T-helper 1 cell (primary cell): ENCODE measurements at places on chromosomes 6 and 20.

DNA sequence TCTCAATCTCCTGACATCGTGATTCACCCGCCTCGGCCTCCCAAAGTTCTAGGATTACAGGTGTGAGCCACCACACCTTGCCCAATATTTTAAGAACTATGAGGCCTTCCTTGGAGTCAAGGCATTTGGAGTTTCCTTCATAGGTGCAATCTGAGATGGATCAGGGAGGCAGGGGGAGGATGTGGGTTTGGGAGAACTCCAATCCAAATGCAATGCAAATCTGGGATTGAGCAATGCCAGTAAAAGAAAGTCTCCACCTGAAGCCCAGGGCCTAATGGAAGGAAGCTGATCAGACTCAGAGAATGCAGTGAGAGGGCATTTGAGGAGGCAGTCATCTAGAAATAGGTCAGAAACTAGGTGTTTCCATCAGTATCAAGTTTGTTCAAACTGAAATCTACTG is 21.2 kb downstream of the RSPH3 start:
- DNase-seq: no peak

- no peak for DNase-seq
Measured at GRCh38 chr6:114121913-114122662, 151.1 kb upstream of the HDAC2 start.

GRCh38 chr20:19368351-19368750 is 155.9 kb downstream of the SLC24A3 start:
- no peak for DNase-seq

GRCh38 chr6:132161283-132161682 is 210.1 kb upstream of the CCN2 start:
- DNase-seq: no peak

DNA sequence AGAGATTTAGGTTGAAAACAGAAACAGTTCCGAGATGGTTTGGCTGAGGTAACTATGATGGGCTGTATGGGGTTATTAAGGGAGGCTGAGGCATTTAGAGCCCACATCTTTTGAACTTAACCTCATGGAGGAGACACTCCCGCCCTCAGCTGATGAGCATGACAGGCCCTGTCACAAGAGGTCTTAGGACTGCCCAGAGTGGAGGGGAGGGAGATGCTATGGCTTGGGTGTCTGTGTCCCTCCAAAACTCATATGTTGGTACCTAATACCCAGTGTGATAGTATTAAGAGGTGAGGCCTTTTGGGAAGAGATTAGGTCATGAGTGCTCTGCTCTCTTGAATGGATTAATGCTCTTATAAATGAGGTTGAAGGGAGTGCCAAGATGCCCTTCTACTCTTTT is 126.6 kb downstream of the CDC5L start:
- DNase-seq: no peak

DNA sequence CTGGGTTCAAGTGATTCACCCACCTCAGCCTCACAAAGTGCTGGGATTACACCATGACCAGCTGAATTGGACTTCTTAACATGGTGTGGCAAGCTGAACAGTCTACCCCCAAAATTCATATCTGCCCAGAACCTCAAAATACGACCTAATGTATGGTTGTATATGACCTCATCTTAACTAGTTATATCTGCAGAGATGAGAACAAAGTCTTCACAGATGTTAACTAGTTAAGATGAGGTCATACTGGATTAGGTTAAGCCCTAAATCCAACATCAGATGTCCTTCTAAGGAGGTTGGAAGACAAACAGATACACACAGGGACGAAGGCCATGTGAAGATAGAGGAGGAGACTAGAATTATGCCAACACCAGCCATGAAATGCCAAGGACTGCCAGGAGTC is 102.5 kb downstream of the JPH2 start:
- DNase-seq: no peak

GRCh38 chr6:159677506-159678165 is 15.4 kb downstream of the SOD2 start:
- no peak for DNase-seq

GRCh38 chr6:126051791-126052190 is 65.5 kb downstream of the TRMT11 start:
- DNase-seq: no peak

GRCh38 chr20:17223553-17223952 is 3.3 kb upstream of the PCSK2 start:
- no peak for DNase-seq

DNA sequence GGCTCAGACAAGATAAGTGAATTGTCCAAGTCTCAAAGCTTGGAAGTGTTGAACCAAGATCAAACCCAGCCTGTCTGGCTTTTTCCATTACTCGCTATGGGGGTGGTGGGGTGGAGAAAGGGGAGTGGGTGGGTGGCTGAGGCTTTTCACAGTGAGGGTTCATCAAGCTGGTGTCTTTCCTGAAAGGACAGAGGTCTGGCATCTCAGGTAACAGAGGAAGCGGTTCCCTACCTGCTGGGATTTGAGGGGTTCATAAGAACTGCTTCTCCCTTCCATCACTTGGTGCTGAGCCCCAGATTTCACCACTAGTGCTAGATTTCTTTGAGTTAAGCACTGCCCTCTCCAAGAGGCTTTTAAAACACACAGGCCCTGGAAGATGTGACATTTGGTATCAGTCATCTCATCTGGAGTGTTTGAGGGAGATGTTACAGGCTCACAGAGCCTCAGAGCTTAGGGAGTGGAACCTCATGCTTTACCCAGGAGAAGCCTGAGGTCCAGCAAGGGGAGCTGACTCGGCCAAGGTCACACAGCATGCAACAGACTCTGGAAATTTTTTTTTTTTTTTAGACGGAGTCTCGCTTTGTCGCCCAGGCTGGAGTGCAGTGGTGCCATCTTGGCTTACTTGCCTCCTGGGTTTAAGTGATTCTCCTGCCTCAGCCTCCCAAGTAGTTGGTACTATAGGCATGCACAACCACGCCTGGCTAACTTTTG is 6.0 kb upstream of the VEGFA start:
- no peak for DNase-seq

DNA sequence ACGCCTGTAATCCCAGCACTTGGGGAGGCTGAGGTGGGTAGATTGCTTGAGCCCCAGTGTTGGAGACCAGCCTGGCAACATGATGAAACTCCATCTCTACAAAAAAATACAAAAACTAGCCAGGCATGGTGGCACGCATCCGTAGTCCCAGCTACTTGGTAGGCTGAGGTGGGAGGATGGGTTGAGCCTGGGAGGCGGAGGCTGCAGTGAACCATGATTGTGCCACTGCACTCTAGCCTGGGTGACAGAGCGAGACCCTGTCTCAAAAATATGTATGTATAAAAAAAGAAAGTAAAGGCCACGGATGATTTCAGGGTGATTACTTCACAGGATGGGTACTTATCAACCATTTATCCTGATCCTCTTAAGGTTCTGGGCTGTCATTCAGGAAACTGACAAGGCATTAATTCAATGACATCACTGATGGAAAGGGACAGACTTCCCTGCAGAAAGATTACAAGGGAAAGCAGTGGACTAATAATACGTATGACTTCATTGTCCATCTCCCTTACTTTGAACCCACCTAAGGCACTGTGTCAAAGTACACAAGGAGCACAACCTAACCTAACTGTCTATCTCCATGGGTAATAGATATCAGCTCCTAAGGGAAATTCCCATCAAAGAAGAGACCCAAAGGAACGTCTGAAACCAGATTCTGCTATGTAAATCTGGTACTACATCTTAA is 61.2 kb downstream of the ZMYND8 start:
- DNase-seq: no peak

- DNase-seq: no peak
Measured at GRCh38 chr6:6856538-6857523, 250.9 kb upstream of the RREB1 start.

GRCh38 chr20:54227751-54228150 is 19.9 kb downstream of the PFDN4 start:
- DNase-seq: no peak

DNA sequence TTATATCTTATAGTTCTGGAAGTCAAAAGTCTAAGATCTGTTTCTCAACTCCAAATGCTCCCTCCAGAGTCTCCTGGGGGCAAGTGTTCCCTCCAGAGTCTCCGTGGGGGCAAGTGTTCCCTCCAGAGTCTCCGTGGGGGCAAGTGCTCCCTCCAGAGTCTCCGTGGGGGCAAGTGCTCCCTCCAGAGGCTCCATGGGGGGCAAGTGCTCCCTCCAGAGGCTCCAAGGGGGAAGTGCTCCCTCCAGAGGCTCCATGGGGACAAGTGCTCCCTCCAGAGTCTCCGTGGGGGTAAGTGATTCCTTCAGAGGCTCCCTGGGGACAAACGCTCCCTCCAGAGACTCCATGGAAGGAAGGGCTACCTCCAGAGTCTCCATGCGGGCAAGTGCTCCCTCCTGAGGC is 34.0 kb upstream of the THBS2 start:
- no peak for DNase-seq

DNA sequence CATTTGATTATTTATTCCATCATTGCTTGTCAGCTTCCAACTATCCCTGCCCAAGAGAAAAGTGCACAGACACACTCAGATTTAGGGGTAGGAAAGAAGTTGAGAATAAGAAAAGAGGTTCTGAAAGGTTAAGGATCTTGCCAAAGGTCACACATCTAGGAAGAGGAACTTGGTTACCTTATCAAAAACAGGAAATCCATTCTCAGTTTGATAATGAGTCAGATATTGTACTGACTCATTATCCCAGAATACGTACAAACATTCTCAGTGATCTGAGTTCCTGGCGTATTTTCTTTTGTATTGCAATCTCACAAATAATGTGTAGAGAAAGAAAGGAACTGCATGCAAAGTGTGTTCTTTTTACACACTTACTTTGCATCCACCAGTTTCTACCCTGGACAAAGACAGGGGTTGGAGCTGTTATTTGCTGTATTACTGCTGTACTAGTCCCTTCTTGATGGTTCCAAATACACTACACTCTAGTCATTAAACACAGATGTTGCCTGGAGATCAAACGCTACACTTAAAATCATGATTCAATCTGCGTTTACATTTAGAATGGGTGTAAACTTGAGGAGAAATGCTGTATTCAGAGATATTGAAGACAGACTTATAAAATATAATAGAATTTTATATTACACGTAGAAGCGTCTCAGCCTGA is 545.7 kb downstream of the PRKN start:
- no peak for DNase-seq

GRCh38 chr20:1975291-1975690 is 18.6 kb downstream of the PDYN start:
- DNase-seq: no peak

DNA sequence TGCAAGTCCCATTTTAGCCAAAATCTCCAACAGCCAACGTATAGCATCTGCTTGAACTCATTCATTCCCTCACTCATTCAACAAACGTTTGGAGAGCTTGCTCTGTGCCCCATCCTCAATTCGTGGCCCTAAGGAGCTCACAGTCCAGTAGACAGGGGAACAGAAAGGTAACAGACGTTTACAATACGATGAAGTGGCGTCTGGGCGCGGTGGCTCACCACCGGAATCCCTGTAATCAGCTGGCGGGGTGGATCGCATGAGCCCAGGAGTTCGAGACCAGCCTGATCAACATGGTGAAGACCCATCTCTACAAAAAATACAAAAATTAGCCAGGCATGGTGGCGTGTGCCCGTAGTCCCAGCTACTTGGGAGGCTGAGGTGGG is 790 bp upstream of the E2F1 start:
- no peak for DNase-seq

GRCh38 chr6:75896526-75896925 is 147.5 kb downstream of the MYO6 start:
- no peak for DNase-seq

GRCh38 chr20:11432407-11432806 is 485.3 kb upstream of the BTBD3 start:
- no peak for DNase-seq

GRCh38 chr6:140977403-140977802 is 1155.3 kb upstream of the GJE1 start:
- DNase-seq: no peak

- DNase-seq: no peak
Measured at GRCh38 chr6:126743076-126743475, 375.4 kb upstream of the RSPO3 start.

GRCh38 chr6:11497881-11498280 is 39.7 kb upstream of the TMEM170B start:
- DNase-seq: no peak

DNA sequence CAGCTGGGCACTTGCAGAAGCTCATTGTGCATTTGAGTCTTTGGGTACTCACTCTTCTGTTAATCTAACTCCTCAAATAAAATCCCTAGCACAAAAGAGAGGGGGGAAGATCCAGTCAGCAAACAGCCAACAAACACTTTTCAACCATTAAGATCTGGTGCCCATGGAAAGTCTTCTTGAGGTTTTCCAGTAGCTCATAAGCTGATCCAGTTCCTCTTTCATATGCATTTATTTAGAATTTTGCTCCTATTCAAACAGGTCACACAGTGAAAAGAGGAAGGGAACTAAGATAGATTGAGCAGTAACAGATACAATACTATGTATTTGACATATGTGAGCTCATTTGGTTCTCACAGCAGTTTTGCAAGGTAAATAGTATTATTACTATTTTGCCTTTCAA is 38.6 kb downstream of the HLA-DPB1 start:
- no peak for DNase-seq
